ENCODE measurements at places on chromosomes 5 and 9. TPM values are rescaled to one million over a fixed set of nuclear protein-coding genes. Genes with fewer than 3 reads are reported as not detected.

- no peaks in the 10 kb centered on the region for H3K36me3 ChIP-seq
- no peak for DNase-seq
- H3K27me3 ChIP-seq: no peaks in the 10 kb centered on the region
- H3K27ac ChIP-seq: peak overlapping the region; percentile 70
Observed at GRCh38 chr9:124286292-124286931, 28.7 kb downstream of the NEK6 start.

DNA sequence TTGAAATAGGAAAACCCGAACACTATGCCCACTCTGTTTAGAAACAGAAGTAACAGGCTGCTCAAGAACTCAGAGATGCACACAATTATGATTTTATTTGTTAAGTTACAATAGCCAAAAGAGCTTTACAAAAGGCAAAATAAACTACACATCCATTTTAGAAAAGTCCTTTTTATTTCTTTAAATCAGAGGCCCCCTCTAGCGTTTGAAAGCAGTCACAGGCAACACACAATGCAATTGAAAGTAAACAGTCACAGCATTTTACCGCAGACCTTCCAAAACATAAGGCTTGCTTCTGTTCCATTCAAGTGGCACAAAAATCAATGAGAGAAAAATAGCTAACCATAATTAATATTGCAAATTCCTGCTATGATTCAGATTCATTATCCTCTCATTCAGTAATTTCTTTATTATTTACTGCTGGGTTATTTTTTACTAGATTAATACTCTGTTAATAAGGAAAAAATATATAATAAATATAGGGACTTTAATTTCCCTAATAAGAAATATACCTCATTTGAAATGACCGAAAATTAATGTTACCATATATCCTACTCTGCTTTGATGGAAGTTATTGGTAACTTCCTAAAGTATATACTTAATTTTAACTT is 78.3 kb downstream of the CEP120 start:
- H3K27me3 ChIP-seq: no peaks in the 10 kb centered on the region
- DNase-seq: no peak
- no peaks in the 10 kb centered on the region for H3K36me3 ChIP-seq
- H3K4me1 ChIP-seq: no peaks in the 10 kb centered on the region

- no peaks in the 10 kb centered on the region for H3K36me3 ChIP-seq
- DNase-seq: no peak
Observed at GRCh38 chr5:170111088-170111785, 5.5 kb downstream of the FOXI1 start.

Gene LRRC70
- polyA plus RNA-seq: 2.0 TPM

Gene FOXD4L5
- polyA plus RNA-seq: 0.04 TPM

Gene CDO1
- 19.7 TPM for polyA plus RNA-seq

DNA sequence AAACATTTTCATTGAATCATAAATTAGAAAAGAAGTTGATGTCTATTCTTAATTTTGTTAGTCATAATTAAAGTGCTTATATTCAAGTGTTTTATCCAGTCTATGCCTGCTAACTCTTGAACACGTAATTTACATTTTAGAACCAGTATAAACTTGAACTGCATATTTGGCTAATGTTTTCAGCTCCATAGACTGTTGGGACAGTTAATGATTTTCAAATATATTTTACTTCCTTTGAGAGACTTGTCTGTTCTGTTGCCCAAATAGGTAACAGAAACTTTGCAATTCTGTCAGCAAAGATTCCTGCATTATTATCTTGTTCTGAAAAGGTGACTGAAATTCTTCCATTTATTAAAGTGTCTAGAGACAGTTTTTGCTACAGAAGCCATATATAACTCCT is 7.8 kb downstream of the ITGA2 start:
- no peaks in the 10 kb centered on the region for H3K4me1 ChIP-seq
- no peaks in the 10 kb centered on the region for H3K36me3 ChIP-seq
- DNase-seq: no peak
- no peaks in the 10 kb centered on the region for H3K27me3 ChIP-seq

- no peak overlapping the region for H3K27ac ChIP-seq
- no peak overlapping the region for H3K4me3 ChIP-seq
- no peaks in the 10 kb centered on the region for H3K27me3 ChIP-seq
- no peaks in the 10 kb centered on the region for H3K36me3 ChIP-seq
Observed at GRCh38 chr5:121273833-121274433, 577.7 kb upstream of the FTMT start.

GRCh38 chr5:133241179-133242092 is 189.6 kb downstream of the HSPA4 start:
- no peaks in the 10 kb centered on the region for H3K4me1 ChIP-seq
- no peaks in the 10 kb centered on the region for H3K27me3 ChIP-seq
- H3K4me3 ChIP-seq: no peak overlapping the region
- no peaks in the 10 kb centered on the region for H3K36me3 ChIP-seq
- DNase-seq: no peak
- no peak overlapping the region for H3K27ac ChIP-seq

DNA sequence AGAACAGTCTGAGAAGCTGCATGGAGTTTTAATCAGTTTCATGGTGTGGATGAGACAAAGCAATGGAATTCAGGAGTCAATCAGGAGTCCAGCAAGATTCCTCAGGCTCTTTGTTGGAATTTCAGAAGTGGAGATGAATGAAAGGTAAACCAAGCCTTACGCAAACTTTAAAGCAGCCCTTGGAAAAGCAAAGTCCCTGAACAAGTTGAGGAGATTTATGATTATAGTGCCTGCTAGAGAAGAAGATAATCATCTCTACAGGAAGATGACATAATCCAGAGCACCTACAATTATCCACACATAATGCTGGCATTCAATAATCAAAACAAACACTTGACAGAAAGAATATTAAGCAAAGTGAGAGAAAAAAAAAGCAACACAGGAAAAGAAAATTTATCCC is 1380.1 kb upstream of the NUDT12 start:
- no peaks in the 10 kb centered on the region for H3K4me1 ChIP-seq
- H3K27ac ChIP-seq: no peak overlapping the region
- no peaks in the 10 kb centered on the region for H3K27me3 ChIP-seq
- H3K4me3 ChIP-seq: no peak overlapping the region

Gene RAI14
- polyA plus RNA-seq: 6.7 TPM

Gene PCDHB14
- 2.8 TPM for polyA plus RNA-seq

Gene SUSD1
- 6.3 TPM for polyA plus RNA-seq

- no peaks in the 10 kb centered on the region for H3K27me3 ChIP-seq
- H3K4me1 ChIP-seq: no peaks in the 10 kb centered on the region
- H3K4me3 ChIP-seq: no peak overlapping the region
- H3K36me3 ChIP-seq: no peaks in the 10 kb centered on the region
- H3K27ac ChIP-seq: no peak overlapping the region
Observed at GRCh38 chr9:125997196-125997823, 250.1 kb downstream of the PBX3 start.

DNA sequence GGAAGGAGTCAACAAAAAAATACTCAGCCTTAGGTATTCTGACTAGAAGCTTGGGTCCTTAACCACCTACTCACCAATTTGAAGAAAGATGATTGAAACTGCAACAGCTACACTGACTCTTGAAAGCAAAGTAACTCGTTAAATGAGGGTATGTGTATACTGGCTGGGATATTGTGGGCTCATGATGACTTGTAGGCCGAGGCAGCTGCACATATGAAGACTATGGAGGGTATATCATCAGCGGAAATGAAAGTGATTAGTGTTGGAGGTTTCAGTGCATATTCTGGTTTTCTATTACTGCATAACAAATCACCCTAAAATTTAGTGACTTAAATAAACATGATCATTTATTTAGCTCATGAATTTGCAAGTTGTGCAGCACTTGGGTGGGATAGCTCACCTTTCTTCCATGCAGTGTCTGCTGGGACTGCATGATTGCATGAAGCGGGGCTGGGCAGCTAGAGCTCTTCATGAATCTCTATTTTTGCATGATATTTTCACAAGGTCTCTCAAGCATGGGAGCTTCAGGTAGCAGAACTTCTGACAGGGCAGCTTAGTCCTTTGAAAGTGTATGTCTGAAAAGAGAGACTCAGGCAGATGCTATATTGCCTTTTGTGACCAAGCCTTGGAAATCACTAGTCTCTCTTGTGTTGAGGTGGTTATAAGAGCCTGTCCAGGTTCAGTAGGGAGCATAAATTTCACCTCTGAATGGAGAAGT is 96.1 kb upstream of the CDKN2B start:
- H3K36me3 ChIP-seq: no peaks in the 10 kb centered on the region
- no peak overlapping the region for H3K4me3 ChIP-seq
- H3K27me3 ChIP-seq: no peaks in the 10 kb centered on the region
- peaks cover 5% of the 10 kb centered on the region for H3K4me1 ChIP-seq

DNA sequence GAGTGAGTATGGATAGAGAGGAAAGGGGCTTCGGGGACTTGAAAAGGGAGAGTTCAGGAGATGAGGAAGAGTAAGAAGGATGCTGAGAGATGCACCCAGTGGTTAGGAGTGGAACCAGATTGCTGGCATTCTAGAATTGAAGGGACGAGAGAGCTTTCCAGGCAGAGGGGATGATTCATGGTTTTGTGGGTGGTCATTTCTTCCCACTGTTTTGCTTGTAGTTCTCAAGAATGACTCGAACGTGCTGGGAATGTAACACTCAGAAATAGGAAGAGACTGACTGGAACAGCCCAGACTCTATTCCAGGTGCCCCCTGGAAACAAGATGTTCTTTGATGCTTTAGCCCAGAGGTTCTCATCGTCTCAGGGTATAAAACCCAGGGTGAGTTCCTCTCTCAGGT is 294.2 kb downstream of the ICE1 start:
- H3K4me3 ChIP-seq: no peak overlapping the region
- H3K27ac ChIP-seq: no peak overlapping the region
- H3K27me3 ChIP-seq: no peaks in the 10 kb centered on the region

DNA sequence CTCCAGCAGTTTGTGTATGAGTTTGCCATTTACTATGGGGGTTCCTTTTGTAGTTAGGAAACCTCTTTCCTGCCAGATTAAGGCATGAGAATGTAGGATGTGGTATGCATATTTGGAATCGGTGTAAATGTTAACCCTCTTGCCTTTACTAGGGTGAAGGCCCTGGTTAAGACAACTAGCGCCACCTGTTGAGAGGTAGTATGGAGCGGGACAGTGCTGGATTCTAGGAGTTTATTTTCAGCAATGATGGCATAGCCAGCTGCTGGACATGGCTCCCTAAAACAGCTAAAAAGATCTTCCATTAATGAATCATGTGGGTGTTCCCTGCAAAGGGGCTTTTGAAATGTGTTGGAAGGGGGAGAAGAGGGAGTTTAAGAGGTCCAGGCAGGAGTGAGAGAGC is 30.7 kb upstream of the GPX3 start:
- H3K36me3 ChIP-seq: no peaks in the 10 kb centered on the region
- no peaks in the 10 kb centered on the region for H3K27me3 ChIP-seq
- no peaks in the 10 kb centered on the region for H3K4me1 ChIP-seq
- DNase-seq: no peak
- no peak overlapping the region for H3K4me3 ChIP-seq
- no peak overlapping the region for H3K27ac ChIP-seq

Gene CCL19
- polyA plus RNA-seq: 2.1 TPM

DNA sequence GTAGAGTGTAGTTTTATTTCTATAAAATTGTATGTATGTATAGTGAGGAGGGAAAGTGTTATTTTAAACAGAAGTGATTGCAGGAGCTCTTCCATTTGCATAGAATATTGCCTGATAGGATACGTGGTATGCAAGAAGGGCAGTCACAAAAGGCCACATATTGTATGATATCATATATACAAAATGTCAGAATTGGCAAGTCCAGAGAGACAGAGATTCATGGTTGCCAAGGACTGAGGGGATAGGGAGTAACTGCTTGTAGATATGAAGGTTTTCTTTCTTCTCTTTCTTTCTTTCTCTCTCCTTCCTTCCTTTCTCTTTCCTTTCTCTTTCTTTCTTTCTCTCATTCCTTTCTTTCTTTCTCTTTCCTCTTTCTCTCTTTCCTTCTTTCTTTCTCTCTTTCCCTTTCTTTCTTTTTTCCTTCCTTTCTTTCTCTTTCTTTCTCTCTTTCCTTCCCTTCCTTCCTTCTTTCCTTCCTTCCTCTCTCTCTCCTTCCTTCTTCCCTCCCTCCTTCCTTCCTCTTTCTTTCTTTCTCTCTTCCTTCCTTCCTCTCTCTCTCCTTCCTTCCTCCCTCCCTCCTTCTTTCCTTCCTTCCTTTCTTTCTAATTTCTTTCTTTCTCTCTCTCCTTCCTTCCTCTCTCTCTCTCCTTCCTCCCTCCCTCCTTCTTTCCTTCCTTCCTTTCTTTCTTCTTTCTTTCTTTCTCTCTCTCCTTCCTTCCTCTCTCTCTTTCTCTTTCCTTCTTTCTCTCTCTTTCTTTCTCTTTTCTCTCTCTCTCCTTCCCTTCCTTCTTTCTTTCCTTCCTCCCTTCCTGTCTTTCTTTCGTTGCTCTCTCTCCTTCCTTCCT is 24.5 kb upstream of the WDR38 start:
- no peak for DNase-seq
- H3K27ac ChIP-seq: no peak overlapping the region
- H3K4me3 ChIP-seq: no peak overlapping the region
- H3K36me3 ChIP-seq: no peaks in the 10 kb centered on the region

DNA sequence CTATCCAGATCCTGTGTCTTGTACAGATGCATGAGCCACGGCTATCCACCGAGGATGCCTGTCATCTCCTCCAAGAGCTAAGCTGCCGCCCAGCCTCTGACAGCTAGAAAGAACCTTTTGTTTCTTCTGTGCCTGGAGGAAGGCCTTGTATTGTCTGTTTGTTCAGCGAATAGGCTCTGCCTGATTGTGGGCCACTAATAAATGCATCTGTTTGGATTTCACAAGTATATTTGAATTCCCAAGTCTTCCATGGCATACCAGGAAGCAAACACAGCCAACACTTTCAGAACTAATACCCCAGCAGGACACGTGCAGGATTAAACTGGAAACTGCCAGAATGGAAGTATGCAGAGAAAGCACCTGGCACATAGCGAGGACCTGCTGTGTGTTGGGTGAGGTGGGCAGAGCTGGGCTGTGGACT is 92.7 kb upstream of the NEURL1B start:
- H3K27ac ChIP-seq: no peak overlapping the region
- no peaks in the 10 kb centered on the region for H3K36me3 ChIP-seq

- peak; percentile 91 for DNase-seq
- no peaks in the 10 kb centered on the region for H3K36me3 ChIP-seq
- peak within 1 kb of the TSS; percentile 47 for H3K4me3 ChIP-seq
- H3K4me1 ChIP-seq: peaks cover 17% of the 10 kb centered on the region
- H3K27me3 ChIP-seq: no peaks in the 10 kb centered on the region
- peak within 1 kb of the TSS; percentile 78 for H3K27ac ChIP-seq
Observed at GRCh38 chr5:11904265-11904906, at the start of gene CTNND2. CTNND2 (minus strand) TSS chr5:11904446; CDS start chr5:11903853, 593 bp downstream.

DNA sequence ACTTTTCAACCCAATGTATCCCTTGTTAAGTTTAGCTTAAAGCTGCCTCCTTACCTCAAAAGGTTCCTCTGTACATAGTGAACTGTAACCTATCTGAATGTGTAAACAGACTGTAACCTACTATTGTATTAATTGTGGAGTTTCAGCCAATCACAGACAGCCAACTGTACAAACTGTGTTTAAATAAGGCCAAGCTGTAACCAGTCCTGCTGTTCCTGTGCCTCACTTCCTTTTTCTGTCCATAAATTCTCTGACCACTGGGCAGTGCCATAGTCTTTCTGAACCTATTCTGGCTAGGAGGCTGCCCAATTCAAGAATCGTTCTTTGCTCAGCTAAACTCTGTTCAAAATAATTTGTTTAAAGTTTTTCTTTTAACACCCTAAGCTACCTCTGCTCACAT is 74.7 kb upstream of the DAPK1 start:
- peaks cover 6% of the 10 kb centered on the region for H3K4me1 ChIP-seq
- no peaks in the 10 kb centered on the region for H3K36me3 ChIP-seq
- peak overlapping the region; percentile 45 for H3K27ac ChIP-seq
- H3K4me3 ChIP-seq: no peak overlapping the region

Gene AFAP1L1
- polyA plus RNA-seq: 1.7 TPM

GRCh38 chr9:136093995-136094881 is 851 bp downstream of the NACC2 start:
- H3K27me3 ChIP-seq: no peaks in the 10 kb centered on the region
- H3K36me3 ChIP-seq: no peaks in the 10 kb centered on the region
- H3K4me1 ChIP-seq: peaks cover 17% of the 10 kb centered on the region

Gene LEAP2
- 3.9 TPM for polyA plus RNA-seq

Gene IFNE
- 0.12 TPM for polyA plus RNA-seq
